ENCODE measurements at places on chromosomes 3 and 15. TPM values are rescaled to one million over a fixed set of nuclear protein-coding genes. Genes with fewer than 3 reads are reported as not detected.

DNA sequence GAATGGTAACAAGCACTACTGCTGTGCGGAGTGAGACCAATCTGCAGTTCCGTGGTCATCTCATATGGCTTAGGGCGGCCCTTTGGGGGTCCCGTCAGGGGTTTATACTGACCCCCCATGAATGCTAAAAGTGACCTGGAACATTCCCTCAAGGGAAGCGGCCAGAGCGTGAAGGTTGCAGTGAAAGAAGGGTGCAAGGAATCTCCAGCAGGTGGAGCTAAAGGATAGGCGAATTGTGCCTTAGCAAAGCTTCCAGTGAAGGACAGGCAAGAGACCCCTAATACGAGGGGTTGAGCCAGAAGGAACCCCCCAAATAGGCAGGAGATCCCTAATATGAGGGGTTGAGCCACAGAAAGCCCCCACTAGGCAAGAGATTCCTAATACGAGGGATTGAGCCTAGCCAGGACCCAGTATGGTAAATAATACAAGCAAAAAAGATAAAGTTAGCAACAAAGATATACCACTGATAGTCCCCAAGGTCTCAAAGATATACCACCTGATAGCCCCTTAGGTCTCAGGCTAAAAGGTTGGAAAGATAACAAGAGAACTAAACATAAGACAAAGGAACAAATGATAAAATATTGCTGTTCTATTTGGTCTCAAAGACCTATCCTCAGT lies 32.8 kb downstream of the ZNF589 start:
- no peaks in the 10 kb centered on the region for H3K4me1 ChIP-seq
- H3K27ac ChIP-seq, result no peak overlapping the region
- DNase-seq, result peak; percentile 70
- no peak overlapping the region for H3K4me3 ChIP-seq
- no peaks in the 10 kb centered on the region for H3K36me3 ChIP-seq
- H3K27me3 ChIP-seq, result no peaks in the 10 kb centered on the region

- no peak overlapping the region for H3K4me3 ChIP-seq
- no peak for DNase-seq
- no peaks in the 10 kb centered on the region for H3K4me1 ChIP-seq
- H3K27me3 ChIP-seq, result no peaks in the 10 kb centered on the region
- no peaks in the 10 kb centered on the region for H3K36me3 ChIP-seq
These were observed 8.0 kb upstream of the MORC1 start for GRCh38 chr3:109125902-109126301.

The MUC4 gene
- not detected for polyA plus RNA-seq

The TJP1 gene
- 35.7 TPM for polyA plus RNA-seq

The RTP1 gene
- not detected for polyA plus RNA-seq

The SLC22A14 gene
- not detected for polyA plus RNA-seq
